Stimulated activated CD4-positive, alpha-beta T cell treated with anti-CD3 and anti-CD28 coated beads, Interleukin-4, amount 100 ng/mL, for 1 hour (primary cell): ENCODE measurements at places on chromosomes 3 and 15.

DNA sequence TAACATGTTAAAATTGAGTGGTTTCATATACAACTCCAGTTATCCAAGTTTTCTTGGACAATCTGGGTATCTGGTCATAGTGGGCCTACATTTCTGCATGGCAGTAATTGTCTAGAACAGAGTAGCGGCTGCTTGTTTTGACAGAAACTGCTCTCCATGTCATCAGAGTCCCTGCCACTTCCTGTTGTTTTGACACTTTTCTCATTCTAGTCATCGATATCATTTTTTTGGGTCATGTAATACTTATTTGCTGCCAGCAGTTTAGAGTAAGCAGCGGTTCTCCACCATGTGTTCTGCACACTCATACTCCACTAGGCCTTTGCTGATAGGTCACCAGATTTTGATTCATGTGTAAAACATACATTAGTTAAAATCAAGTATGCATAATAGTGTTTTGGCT, 81.5 kb downstream of the SLC25A26 start:
- no peak for DNase-seq

DNA sequence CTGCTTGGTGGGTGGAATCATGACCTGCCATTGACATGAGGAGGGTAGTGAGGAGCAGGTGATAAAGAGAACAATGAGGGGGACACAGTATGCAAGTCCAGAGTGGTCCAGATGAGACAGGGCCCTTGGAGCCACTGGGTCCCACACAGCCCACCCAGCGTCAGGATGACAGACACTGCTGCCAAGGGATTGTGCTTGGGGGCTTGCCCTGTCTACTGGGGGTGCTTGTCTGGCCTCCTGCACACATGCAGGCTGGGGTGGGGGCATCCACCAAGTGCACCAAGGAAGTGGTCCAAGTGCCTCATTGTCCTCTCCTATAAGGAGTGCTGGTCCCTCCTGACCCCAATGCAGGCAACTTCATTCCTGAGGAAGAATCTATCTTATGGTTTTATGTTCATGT, 39.2 kb upstream of the CTSH start:
- DNase-seq: no peak

- DNase-seq: peak; percentile 33
Measured at GRCh38 chr3:71305231-71306206, 278.0 kb downstream of the FOXP1 start.

GRCh38 chr3:168909260-168909659, 754.3 kb downstream of the MECOM start:
- DNase-seq: no peak

GRCh38 chr15:40843885-40844695, at the start of gene SPINT1:
TSS of gene SPINT1 (plus strand) at chr15:40844048. CDS start at chr15:40844555, 507 bp downstream.
- peak; percentile 82 for DNase-seq

- DNase-seq: no peak
Measured at GRCh38 chr15:38050529-38051448, 116.3 kb downstream of the TMCO5A start.

DNA sequence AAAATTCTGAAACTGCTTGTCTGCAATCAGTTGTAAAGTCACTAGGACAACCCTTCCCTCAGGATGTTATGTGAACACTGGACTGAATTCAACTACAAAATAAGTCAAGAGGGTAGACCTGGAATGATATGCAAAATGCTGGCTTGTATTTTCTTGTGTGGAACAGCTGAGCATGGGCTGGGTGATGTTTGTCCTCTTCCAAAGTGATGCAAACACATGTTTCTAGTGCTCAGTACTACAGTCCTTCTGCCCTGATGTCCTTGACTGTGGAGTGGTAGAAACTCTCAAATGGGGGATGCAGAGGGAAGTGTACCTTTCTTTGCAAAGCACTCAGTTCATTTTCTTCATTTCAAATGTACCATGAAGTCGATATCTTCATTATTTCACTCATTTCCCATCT, 258.6 kb downstream of the THSD4 start:
- DNase-seq: no peak

GRCh38 chr15:42687740-42688139, 49.2 kb downstream of the CDAN1 start:
- DNase-seq: no peak

DNA sequence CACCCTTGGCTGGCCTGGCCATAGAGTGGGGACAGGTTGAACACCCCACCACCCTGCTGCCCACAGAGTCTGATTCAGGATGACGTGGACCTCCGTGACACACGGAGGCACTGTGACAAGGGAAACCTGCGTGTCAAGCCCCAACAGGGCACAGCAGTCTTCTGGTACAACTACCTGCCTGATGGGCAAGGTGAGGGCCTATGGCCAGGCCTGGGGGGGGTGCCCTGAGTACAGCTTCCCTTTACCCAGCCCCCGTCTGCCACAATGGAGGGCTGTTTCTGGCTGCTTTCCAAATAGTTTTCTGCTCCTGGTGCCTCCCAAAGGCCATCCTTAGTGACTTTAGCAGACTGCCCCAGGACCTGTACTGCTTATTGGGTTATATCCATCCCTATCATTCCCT, 1.2 kb upstream of the WDR6 start:
- DNase-seq: no peak

- DNase-seq: no peak
Measured at GRCh38 chr3:48426944-48427629, 2.8 kb downstream of the PLXNB1 start.

DNA sequence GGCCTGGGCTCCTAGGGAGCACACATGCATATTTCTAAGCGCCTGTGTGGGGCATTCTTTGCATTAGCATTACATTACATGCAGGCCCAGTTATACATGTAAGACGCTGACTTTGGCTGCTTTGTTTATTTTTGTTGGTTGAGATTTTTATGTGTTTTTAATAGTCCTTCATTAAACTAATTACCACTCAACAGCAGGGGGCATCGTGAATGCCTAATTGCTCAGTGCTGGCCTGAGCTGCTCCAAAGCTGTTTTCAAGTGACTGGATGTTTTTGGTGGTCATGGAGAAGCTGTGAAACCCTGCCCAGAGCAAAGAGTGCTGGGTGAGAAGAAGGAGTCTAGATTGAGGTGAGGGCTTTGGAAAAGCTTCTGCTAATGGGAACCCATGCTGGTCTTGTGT, 41.5 kb downstream of the GPD1L start:
- DNase-seq: no peak

GRCh38 chr3:119376758-119377157, 82.6 kb downstream of the ARHGAP31 start:
- no peak for DNase-seq

DNA sequence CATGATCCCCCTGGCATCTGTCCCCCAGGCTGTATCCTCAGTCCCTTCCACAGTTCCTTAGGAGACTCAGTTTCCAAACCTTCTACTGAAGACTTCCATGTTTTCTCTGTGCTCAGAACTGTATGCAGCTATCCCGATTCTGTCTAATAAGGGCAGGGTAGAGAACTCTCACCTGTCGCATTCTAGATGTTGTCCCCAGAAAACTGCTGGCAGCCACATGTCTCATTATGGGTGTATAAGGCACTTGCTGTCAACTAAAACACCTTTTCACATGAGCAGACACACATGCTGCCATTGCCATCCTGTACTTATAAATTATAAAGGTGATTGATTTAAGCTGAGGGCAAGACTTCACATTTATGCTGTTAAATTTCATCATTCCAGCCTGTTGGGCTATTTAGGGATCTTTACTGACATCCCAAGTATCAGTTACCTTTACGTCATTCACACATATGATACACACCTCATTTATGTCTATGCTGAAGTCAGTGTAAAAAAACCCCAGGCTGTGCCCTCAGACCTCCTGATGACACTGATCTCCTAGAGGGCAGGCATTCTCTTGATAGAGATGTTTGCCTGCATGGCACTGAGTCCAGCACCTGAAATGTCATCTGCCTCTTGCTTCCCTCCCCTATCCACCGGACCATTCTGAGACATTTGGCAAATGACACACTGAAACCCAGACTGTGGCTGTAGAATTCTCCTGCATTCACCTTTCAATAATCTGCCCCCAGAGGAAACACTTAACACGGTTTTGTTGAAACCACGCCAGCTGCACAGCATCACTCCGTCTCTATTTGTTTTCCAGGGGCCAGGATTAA, 35.8 kb downstream of the BTD start:
- DNase-seq: no peak

DNA sequence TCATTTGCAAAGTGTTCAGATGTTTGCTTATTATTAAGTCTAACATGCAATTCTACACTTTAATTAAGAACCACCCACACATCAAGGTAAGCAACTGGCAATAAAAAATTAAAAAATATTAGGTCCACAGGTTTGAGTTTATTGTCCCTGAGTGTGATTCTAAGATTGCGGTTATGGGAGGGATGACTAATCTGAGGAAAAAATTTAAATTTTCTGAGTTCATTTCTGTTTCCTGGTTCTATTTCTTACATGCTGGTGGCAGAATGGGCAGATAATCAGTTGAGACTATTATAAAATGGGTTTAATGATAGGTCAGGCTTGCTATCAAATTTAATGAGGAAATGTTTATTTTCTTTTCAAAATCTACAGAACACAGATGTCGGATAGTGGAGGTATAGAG, 105.9 kb downstream of the TP63 start:
- no peak for DNase-seq

DNA sequence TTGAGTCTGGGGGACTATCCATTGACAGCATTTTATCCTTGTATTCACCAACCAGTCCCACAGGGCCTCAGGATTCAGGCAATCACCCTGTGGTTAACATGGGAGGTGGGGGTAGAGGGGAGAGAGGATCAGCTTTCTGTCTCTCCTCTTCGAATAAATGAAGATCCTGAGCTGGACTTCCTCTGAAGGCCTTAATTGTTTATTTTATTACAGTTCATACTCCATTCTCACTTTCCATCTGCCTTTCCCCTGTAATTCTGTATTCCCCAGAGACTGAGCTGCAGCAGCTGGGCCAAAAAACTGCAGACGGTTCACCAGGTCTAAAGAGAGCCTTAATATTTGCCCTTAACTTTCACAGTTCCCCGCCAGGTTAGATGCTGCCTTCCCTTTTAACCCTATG, 11.9 kb downstream of the TAGLN3 start:
- DNase-seq: no peak

- no peak for DNase-seq
Measured at GRCh38 chr3:62319570-62320243, 53.6 kb downstream of the FEZF2 start.

GRCh38 chr3:9111866-9112265, 137.6 kb downstream of the SRGAP3 start:
- no peak for DNase-seq

DNA sequence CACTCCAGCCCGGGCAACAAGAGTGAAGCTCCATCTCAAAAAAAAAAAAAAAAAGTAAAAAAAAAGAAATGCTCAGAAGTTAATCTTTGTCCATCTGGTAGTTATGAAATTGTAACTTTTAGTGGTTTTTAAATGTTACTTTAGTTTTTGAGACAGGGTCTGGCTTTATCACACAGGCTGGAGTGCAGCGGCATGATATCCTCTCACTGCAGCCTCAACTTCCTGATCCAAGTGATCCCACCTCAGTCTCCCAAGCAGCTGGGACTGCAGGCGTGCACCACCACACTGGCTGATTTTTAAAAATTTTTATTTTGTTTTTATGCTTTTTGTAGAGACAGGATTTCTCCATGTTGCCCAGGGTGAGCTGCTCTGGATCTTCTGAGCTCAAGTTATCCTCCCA, 1.3 kb downstream of the RNU5B-1 start:
- DNase-seq: no peak

GRCh38 chr15:82742134-82742533, 32.5 kb upstream of the AP3B2 start:
- DNase-seq: no peak

DNA sequence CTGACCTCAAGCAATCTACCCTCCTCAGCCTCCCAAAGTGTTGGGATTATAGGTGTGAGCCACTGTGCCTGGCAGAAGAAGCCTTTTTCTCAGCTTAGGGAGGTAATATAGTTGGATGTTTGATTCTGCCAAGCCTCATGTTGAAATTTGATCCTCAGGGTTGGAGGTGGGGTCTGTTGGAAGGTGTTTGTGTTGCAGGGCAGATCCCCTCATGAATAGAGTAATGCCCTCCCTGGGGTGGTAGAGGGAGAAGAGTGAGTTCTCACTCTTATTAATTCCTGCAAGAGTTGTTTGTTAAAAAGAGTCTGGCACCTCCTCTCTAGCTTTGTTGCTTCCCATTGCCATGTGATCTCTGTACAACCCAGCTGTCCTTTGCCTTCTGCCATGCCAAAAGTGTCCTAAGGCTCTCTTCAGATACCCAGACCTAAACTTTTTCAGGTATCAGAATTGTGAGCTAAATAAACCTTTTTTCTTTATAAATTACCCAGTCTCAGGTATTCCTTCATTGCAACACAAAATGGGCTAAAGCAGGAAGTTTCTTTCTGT, 16.4 kb downstream of the NECTIN3 start:
- no peak for DNase-seq

DNA sequence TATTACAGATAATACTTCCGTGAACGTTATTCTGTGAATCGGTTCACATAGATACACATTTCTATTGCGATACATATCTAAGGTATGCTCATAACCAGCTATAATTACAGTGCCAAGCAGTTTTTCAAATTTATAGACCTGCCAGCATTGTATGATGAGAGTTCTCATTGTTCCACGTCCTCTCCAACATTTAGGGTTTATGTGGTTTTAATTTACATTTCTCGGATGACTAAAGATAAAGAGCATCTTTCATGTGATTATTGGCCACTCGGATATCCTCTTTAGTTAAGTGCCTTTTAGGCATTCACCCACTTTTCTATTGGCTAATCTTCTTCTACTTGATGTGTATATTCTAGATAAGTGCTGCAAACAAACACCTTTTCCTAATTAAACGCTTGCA, 134.7 kb upstream of the CCDC54 start:
- no peak for DNase-seq

DNA sequence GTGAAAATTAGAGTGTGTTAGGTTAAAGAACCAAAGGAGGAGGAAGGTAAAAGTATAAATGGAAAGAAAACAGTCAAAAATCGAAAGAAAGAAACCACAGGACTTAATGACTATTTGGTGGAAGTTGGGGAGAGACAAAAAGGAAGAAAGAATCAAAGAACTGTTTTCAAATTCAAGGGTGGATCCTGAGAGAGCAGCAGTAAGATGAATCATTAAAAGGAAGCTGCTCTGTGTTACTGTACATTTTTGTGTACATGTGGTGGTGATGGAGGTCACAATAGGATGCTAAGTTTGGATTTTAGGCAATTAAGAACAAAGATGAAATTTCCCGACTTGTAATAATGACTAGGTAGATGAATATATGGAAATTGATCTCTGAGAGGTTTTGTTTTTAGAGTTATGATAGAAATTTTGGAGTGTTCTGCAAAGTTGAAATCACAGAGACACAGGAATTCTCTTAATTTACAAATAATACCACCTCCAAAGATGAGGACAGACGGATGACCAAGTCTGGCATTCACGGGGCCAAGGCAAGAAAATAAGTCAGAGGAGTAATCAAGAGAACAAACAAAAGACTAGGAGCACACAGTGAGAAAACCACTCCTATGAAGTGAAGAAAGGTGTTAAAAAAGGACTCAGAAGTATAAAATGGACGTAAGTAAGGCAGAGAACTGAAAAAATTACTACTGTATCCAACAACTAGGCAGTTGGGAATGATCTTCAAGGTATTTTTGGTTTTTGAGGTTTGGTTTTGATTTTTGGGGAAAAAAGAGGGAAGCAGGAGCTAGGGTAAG, 7.1 kb downstream of the DHX36 start:
- no peak for DNase-seq

- DNase-seq: no peak
Measured at GRCh38 chr15:26972636-26973035, 1.7 kb downstream of the GABRG3 start.

- DNase-seq: no peak
Measured at GRCh38 chr3:17491601-17492000, 250.8 kb downstream of the TBC1D5 start.
